Amniotic epithelial cell (primary cell): ENCODE measurements at places on chromosomes 2 and 18.
A peak's percentile ranks its signal among the peaks of the same experiment; 100 is the strongest.

DNA sequence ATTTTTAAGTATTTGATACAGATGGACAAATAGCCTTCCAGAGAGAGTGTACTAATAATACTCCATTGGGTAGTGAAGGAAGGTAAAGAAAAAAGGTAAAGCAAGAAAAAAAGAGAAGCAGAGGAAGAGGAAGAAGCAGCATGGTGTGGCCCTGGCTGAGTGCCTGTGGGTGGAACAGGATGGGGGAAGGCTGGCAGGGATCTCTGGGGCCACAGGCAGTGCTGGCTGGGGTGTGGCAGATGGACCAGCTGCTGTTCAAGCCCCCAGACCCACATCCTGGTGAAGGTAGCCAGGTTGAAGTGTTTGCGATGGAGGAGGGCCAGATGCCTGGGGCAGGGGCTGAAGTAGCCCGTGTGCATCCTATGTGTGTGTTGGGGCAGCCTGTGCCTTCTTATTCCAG is 79.0 kb downstream of the DYSF start:
- no peak for DNase-seq

GRCh38 chr2:199740111-199740428 is 110.9 kb downstream of the FTCDNL1 start:
- no peak for DNase-seq

DNA sequence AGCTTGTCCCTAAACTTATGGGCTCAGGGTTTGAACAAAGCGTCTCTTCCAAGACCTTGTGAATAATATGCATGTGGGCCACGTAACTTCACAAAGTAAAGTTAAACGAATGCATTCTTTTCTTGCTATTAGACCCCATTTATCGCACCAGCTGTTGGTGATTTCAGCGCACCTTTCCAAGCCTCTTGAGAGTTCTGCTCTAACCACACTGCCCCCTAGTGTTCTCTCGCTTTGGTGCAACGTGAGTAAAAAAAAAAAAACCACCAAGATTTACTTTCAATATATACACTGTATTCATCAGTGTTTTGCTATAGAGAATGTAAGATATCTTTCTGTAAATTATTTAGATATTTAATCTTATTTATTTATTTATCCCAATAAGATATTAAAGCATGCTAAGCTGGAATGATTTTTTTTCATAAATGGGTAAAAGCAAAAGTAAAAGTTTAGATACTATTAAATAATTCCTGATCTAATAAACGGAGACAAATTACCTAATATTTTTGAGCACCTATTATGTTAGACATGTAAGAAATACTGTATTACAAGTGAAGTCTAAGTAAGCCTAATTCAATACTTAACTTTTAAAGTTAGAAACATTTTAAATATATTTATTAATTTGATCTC is 459.5 kb downstream of the DLGAP1 start:
- peak; percentile 80 for DNase-seq

DNA sequence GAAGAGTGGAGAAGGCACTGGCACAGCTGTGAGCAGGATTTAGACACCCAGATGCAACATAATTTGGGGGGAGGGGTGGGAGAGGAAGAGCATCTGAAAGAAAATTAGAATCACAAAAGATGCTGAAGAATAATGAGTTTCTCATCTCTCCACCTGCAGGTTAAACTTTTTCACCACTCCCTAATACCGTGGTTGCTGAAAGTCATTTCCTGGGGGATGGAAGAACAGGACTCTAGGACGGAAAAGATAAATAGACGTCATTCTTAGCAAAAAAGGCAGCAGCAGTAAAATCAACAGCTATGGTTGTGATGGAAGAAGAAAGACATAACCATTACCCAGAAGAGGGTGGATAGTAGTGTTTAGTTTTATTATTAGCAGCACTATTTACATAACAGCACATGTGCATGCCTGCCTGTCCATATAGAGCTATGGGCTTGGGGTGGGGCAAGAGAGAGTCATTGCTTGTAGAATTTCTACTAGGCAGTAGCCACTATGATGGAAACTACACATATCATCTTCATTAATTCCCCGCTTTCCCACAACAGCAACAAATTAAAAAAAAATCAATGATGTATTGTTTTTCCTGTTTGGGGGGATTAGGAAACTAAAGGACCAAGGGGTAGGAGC is 212.2 kb downstream of the TRIB2 start:
- DNase-seq, result no peak
